ENCODE measurements at places on chromosomes 7 and 10.

DNA sequence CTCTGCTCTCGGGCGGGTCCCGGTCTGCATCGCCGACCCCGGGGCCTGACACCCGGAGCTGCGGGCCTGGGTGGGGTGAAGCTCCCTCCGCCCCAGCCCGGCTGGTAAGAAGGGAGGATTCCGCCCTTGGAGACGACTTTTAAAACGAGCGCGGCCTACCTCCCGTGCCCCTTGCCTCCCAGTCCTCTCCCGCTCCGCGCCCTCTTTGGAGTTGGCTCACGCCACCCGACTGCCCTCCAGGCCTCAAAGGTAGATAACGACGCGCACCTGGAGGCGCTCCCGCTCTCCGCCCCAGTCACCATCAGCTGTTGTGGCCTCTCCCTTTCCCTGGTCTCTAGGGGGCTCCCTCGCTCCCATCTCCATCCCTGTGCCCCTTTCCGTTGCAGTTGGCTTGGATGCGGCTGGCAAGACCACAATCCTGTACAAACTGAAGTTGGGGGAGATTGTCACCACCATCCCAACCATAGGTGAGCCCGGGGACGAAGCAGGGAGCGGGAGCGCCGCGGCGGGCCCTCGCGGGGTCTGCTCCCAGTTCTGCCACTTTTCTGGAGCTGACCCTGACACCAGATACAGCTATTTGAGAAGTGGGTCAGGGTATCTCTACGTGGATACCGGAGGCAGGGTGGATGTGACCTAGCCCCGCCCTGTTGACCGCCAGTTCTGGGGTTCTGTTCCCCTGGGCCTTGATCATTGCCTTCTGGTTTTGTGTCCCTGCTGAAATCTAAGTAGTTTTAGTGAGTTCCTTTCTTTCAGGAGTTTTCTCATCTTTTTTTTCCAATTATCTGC lies 679 bp downstream of the ARF5 start:
- DNase-seq, result peak; percentile 32

DNA sequence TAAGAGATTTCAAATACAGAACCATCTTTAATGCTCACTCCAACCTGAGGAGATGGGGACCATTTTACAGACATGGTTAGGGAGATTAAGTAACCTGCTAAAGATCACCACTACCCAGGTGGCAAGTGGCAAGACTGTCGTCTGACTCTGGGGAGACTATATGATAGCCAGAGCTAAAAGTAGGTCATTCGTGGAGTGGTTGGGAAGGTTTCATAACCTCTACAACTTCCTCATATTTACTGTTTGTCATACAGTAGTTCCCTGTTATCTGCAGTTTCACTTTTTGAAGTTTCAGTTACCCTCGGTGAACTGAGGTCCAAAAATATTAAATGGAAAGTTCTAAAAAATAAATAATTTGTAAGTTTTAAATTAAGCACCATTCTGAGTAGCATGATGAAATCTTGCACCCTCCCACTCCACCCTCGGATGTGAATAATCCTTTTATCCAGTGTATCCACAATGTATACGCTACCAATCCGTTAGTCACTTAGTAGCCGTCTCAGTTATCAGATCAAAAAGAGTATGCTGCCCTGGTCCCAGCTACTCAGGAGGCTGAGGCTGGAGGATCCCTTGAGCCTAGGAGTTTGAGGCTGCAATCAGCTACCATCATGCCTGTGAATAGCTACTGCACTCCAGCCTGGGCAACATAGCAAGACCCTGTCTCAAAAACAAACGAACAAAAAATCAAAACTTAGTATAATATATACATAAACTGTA lies 14.9 kb upstream of the LGI1 start:
- DNase-seq, result no peak

- DNase-seq, result no peak
These were observed 18.4 kb downstream of the GPNMB start for GRCh38 chr7:23264916-23265458.

DNA sequence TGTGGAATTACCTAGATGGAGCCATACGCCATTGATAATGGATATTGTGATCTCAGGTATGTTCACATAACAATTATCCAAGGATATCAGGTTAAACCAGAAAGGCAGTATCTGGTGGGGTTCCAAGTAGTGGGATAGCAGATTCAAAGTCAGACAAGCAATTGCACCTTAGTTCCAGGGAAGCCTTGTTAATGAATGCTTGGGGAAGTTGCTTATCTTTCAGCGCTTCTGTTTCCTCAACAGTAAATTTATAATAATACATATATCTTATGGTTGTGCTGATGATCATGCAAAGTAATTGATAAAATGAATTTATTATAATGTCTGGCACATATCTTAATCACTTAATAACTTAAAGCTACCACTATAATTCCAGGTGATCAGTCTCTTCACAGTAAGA lies 290.9 kb downstream of the SUGCT start:
- DNase-seq, result no peak

DNA sequence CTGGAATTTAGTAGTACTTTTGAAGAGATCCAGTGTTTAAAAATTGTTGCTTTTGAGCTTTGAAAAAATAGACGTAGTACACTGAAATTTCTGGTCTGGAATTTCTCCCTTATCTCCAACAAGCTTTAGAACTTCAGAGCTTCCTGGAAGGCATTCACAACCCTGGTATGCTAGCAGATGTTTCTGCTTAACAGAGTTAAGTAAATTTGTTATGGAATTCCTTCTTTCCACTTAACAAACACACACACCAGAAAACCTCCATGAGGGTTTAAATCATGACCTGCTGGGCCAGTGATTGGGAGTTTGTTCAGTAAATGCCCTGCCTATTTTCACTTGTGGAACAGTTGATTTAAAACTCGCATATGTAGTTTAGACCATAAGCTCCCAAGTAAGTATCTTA lies 13.7 kb downstream of the ASB15 start:
- DNase-seq, result no peak

GRCh38 chr7:20064181-20064970 lies 152.8 kb downstream of the MACC1 start:
- no peak for DNase-seq

GRCh38 chr10:83343676-83344075 lies 795.6 kb upstream of the GHITM start:
- no peak for DNase-seq

DNA sequence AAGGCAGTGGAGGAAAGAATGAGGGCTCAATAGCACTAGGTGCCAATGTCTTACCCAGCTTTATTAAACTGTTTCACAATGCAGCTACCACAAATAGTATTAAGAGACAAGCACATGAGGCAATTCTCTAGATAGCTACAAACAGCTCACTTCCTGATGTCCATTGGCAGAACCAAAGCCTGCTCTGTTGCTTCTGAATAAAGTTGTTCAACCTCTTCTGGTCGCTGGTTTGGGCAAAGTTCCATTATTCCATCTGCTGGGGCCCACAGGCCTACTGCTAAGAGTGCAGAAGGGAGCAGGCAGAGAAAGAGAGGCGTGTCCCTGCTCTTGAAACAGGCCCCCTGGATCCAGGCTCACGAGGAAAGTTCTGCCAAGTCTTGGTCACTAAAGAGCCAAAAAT lies 173.9 kb downstream of the ZNF438 start:
- DNase-seq, result no peak

- DNase-seq, result no peak
These were observed 14.8 kb upstream of the FLNC start for GRCh38 chr7:128815289-128815942.

DNA sequence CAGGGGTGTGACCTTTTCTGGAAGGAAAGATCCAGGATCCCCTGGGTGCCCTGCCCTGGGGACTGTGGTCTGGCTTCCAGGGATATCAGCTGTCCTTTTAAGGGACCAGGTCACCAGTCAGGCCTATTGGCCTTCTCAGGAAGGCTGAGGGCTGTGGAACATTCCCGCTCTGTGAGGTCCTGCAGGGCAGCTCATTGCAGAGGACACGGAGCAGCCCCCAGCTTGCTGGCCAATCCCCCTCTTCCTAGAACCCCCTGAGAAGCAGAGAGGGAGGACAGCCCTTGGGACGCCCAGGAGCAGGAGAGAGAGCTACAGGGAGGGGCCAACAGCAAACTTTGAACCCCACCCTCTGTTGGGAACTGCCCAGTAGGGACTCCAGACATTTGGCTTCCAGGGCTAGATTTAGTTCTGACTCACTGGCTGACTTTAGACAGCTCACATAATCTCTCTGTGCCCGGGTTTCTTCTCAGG lies 67.9 kb upstream of the COL13A1 start:
- no peak for DNase-seq

DNA sequence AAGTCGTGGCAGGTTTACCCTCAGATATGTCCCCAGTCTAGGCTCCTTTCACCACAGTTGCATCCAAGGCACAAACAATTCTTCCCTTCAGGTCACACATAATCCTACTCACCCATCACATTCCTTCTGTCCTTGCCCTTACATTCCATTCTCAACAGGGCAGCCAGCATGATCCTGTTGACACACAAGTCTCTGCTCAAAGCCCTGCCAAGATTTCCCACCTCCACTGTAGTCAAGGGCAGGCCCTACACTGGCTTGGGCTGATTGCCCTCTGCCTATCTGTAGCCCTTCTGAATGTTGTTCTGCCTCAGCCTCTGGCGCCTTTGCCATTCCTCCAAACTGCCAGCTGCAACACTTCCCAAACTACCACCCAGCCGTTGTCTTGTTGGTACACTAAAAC lies 187.9 kb upstream of the AKR1E2 start:
- no peak for DNase-seq

GRCh38 chr10:106111246-106111645 lies 1053.3 kb downstream of the SORCS1 start:
- no peak for DNase-seq

DNA sequence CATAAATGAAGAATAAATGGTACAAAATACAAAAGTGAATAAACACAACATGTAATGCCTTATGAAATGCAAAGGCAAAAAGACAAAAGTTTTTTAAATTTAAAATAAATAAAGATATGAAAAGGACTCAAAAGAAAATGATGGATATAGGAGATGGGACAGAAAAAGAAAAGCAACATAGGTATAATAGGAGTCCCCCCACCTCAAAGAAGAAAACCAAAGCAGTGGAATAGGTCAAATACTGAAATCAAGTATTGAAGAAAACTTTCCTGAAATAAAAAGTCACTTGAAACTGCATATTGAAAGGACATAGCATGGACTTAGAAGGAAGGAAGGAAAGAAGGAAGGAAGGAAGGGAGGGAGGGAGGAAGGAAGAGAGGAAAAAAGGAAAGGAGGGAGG lies 110.0 kb upstream of the FAM204A start:
- DNase-seq, result no peak

DNA sequence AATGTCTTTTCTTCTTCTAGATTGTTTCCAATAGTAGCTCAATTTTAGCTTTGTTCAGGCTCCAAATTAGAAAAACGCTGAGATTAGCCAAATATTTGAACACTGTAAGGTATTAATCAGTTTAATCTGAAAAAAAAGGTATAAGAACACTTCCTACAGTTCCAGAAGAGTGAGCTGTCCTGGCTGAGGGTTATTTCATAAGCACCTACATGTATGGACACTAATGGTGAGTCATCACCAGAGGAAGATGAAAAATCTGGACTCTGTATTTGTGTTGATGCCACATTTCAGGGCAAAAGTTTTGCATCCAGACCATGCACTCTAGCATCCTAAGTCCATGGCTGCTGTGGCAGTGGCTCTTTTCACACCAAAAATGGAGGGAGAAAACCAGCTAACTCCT lies 189.5 kb downstream of the ANKRD30A start:
- no peak for DNase-seq

DNA sequence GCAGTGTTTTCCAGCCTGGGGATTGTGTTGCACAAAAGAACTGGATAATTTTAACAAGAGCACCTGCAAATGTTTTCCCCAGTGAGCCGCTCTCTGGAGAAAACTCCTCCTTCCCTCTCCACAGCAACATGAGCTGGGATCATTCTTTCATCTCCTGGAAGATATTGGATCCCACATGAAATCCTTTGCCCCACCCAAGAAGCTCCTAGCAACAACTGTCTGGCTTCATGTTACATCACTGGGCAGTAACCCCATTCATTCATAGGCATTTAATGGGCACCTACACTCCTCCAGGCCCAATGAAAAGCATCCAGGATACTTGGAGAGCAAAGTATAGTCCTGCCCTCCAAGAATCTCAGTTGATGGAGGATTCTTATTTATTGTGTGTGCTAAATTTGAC lies 27.2 kb downstream of the LSM5 start:
- no peak for DNase-seq

GRCh38 chr10:32340596-32341180 lies 6.3 kb downstream of the EPC1 start:
- no peak for DNase-seq

DNA sequence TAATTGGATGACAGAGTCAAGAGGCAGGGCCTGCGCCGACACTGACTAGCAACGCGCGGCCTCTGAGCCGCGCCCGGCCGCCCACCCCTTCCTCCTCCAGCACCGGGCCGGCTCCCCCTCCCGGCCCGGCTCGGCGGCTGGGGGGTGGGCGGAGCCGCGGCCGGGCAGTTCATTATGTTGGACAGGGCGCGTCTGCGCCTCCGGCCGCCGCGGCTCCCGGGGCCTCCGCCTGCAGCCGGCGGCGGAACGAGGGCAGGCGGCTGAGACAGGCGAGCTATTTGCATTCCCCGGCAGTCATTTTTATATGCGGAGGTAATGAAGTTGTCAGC lies 106.7 kb downstream of the SNX10 start:
- DNase-seq, result peak; percentile 52

DNA sequence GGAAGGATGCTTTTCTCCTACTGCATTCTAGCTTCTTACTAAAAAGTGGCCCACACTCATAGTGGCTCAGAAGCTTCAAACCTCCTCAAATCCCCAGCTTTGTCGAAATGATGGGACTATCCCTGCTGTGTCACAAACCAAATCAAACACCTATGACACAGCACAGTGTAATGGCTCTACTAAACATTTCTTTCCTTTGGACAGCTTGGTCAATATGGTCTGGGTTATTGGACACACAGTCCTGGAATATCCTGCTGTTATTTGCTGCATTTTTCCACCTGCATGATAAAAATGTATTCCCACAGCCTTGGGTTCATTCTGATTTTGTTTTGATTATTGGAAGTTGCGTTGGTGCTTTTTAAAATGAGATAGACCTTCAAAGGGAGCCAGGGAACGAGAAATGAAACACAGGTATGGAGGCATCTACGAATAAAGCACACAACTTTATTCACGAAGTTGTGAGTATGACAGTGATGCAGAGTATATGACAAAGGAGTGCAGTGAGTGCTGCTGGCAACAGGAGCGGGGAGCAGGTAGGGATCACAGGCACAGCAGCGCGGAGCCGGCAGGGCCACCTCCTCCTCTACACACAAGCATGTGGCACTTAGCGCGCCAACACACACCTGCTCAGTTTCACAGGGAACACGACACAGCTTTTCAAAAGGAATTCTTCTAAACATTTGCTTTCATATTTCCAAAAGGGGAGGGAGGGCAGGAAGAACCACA lies 26.5 kb upstream of the AFAP1L2 start:
- DNase-seq, result no peak

DNA sequence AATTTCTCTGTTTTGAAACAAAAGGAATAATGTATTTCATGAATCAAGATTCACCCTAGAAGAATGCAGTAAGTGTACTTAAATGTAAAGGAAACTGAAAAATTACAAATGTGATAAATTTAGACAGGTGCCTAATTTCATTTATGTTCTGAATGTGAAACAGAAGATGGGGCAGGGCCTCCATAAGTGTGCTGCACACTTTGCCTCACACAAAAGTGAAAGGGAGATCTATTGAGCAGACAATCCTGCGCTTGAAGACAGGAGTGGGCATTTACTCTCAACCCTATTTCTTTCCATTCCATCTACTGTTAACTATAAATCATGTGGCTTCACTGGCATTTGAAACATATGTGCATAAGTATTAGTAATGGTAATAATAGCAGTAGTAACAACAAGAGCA lies 36.2 kb downstream of the GNG11 start:
- DNase-seq, result no peak

GRCh38 chr10:133326745-133327650 lies 9.7 kb downstream of the CALY start:
- no peak for DNase-seq

GRCh38 chr7:69105092-69105491 lies 493.2 kb upstream of the AUTS2 start:
- no peak for DNase-seq

- DNase-seq, result no peak
These were observed 74.3 kb downstream of the GFRA1 start for GRCh38 chr10:116198676-116199035.

All from GM19239 (cell line).